Fibroblast of skin of abdomen (primary cell): ENCODE measurements at places on chromosomes 16 and 17.

- no peak for DNase-seq
Observed at GRCh38 chr17:62688398-62689160, 61.1 kb downstream of the MRC2 start.

- no peak for DNase-seq
Observed at GRCh38 chr17:78705071-78705470, 77.0 kb downstream of the CYTH1 start.

- no peak for DNase-seq
Observed at GRCh38 chr17:57782647-57783337, 37.7 kb upstream of the CCDC182 start.

GRCh38 chr17:41792845-41793783 lies 6.6 kb upstream of the JUP start:
- DNase-seq = no peak

- DNase-seq = no peak
Observed at GRCh38 chr16:2976201-2976600, 4.0 kb downstream of the PKMYT1 start.
